ENCODE measurements at places on chromosomes 12 and 14.

- no peak for DNase-seq
Measured at GRCh38 chr12:66803930-66804329, 125.1 kb upstream of the GRIP1 start.

DNA sequence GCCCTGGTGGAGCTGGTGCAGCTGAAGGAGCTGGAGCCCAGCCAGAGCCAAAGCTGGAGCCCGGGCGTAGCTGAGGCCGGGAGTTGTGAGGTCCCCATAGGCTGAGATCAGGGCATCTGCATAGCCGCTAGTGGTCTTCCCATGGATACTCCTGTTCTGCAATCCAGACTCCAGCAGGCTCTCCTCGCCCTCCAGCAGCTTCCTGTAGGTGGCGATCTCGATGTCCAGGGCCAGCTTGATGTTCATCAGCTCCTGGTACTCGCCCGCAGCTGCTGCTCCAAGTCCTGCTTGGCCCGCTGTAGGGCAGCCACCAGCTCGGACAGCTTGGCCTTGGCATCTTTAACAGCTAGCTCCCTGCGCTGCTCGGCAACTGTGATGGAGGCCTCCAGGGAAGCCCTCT lies 966.1 kb downstream of the FSCB start:
- no peak for DNase-seq

DNA sequence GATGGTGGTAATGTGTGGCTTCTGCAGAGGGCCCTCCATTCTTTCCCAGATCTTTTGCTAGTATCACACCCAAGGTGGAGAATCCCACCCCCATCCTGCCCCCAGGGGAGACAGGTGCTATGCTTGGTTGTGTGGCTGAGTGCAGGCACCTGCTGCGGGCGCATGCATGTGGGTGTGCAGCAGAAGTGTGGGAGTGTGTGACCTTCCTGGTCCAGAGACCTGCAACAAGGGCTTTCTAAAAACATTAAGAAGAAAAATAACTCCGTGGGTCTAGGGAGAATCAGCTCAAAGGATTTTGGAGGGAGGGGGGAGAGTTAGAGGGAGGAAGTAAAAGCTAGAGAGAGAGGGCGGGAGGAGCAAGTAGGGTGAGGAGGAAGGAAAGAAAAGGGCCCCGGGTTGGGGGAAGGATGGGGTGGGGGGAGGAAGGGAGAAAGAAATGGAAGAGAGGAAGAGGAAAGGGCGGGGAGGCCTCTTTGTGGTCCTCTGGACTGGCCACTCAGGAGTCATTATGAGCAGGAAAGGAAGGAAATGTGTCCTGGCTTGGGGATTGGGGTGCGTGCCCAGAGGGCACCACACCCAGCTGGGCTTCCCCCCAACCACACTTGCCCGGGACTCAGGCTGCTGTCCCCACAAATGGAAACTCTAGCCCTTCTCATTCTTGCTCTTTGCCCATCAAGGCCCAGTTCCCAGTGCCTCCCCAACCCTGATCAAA lies 3.1 kb upstream of the FIGNL2 start:
- no peak for DNase-seq

GRCh38 chr14:105173145-105173544 lies 4.6 kb upstream of the JAG2 start:
- no peak for DNase-seq

- DNase-seq, result no peak
Measured at GRCh38 chr12:102960766-102961465, 3.4 kb downstream of the ASCL1 start.

DNA sequence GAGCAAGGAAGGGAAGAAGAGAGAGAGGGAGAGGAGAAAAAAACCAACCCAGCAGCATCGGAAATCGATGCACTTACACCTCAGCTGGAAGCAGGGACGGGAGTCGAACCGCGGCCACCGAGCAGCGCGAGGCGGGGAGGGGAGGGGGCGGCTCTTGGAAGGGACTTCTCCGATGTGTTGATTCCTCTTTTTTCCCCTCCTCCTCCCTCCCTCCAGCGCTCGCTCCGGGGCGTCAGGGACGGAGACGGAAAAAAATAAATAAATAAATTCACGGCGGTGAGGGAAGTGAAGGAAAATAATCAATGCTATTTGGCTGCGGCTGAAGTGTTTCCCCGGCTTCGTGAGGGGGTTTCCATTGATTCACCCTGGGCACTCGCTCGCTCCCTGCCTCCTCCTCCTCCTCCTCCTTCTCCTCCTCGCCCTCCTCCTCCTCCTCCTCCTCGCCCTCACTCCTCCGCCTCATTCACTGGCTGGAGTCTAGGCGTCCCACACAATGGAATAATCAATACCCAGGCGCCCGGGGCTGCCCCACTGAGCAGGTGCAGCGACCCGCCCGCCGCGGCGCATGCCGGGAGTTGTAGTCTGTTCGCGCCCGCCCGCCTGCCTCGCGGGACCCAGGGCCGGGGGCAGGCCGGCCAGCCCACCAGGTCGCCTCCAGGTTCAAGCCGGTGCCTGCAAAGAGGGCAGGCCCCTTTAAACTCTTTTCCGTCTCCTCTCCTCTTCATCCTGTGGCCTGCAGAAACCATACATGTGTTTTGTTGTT lies at the start of gene ZFHX2:
ZFHX2 (minus strand) TSS at position 500 of the 763 bp plus-strand sequence. CDS start 16,440 bp downstream, outside the sequence.
- DNase-seq, result peak; percentile 76

- no peak for DNase-seq
Measured at GRCh38 chr12:88590851-88591250, 10.6 kb upstream of the KITLG start.

- no peak for DNase-seq
Measured at GRCh38 chr12:70828351-70828750, 92.2 kb downstream of the PTPRR start.

DNA sequence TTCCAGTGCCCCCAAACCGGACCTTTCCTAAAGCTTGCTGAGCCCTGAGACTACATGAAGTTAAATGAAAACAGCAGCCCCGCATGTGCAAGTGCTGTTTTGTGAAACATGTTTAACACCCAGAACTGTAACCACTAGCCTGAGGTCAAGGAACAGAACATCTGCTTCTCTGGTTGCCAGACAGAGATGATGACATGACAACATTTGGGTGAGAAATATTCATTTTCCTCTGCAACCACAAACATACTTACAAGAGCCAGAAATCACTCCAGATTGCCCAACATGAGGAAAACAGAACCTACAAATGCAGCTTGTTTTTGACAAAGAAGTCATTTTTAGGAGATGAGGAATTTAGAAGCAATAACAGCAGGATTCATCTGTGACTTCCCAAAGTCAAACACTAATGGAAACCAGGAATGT lies 110.4 kb downstream of the BCAT1 start:
- no peak for DNase-seq

DNA sequence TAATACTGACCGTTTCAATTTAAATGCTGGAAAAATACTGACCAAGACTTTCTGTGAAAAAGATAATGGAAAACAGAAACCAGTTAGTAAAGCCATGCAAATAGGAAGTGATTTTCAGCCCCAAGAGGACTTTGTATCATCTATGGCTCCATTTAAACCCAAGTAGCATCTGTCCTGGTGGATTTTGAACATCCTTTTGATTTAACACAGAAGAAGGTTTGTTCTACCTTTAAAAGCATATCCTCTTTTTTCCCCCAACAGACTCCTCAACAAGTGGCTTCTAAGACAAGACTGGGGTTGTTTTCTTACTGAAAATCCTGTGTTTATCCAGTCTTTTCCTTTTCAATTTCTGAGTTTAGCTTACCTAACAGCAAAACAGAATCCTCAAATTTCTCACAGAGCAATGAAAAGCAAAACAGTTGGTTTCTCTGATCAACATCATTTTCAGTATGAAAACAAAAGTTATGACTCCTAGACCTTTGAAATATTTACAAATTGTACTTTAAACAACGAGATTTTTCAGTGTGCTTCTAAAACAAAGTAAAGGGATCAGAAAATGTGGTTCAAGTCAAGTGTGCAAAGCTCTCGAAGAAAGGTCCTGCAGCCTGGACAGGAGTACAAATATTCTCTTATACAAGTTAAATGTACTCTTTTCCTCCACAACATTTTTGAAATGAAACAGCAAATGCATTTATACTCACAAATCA lies 2.9 kb downstream of the PHLDA1 start:
- peak; percentile 20 for DNase-seq

DNA sequence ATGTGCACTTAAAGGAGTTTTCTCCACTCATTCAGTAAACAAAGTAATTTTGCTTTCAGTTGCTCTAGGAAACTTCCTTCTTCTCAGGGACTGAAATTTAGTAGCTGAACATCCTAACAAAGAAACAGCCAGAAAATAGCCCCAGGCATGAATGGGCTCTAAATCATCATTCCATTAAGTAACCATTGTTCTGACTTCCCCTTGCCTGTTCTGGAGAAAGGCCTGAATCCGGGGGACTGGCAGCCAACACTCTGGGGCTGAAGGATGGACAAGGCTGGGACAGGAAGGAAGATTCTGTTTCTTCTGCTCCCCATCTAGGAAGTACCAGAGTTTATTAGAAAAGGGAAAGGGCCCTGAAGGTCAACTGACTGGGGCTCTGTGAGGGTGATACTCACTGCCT lies 104.5 kb downstream of the ESRRB start:
- DNase-seq, result peak; percentile 44

DNA sequence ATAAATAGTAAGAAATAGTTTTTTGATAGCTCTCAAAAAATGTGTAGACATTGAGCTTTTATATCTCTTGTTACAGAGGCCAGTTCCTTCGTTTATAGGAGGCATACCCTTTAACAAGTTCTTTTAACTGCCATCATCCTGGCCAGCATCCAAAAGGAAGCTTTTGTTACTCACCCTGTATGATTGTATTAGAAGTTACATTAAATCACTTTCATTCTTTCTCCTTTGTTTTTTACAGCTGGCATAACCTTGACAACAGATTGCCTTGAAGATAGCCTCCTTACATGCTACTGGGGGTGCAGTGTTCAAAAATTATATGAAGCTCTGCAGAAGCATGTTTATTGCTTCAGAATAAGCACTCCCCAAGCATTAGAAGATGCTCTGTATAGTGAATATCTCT lies 20.1 kb downstream of the CGRRF1 start:
- peak; percentile 92 for DNase-seq

- no peak for DNase-seq
Measured at GRCh38 chr14:51668870-51669269, 17.2 kb downstream of the FRMD6 start.

DNA sequence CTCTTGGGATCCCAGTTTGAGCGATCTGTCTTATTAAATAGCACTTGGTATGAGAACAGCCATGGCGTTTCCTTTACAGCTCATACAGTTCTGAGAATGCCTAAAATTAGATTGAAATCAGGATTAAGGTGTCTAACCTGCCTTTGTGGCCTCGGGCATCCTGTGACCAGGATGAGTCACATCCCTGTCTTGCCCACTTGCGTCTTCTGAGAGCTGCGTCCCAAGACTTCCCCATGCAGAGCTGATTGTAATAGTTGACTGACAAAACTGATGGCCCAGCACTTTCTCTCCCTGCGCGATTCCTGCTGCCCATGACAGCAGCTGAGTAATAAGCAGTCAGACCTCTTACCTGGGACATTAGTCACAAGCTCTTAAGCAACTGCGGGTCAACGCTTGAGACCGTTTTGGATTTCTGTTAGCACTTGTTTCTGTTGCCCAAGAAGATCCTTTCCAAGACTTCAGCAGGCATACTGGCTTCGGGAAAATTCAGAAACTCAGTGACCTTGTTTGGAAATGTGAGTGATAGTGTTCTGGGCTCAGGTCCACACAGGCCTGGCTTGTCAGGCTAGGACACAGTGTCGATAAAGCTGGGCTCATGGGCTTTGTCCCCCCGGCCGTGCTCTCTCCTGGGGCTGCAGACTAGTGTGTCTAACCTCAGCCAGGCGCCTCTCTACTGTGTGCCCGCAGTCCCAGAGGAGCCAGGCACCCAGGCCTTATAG lies 169.9 kb upstream of the HIF1A start:
- DNase-seq, result peak; percentile 92

Data from dermis blood vessel endothelial cell (primary cell).